ENCODE measurements at places on chromosomes 16 and 17.

GRCh38 chr16:2090777-2091546, 43.2 kb downstream of the TSC2 start:
- DNase-seq = no peak

DNA sequence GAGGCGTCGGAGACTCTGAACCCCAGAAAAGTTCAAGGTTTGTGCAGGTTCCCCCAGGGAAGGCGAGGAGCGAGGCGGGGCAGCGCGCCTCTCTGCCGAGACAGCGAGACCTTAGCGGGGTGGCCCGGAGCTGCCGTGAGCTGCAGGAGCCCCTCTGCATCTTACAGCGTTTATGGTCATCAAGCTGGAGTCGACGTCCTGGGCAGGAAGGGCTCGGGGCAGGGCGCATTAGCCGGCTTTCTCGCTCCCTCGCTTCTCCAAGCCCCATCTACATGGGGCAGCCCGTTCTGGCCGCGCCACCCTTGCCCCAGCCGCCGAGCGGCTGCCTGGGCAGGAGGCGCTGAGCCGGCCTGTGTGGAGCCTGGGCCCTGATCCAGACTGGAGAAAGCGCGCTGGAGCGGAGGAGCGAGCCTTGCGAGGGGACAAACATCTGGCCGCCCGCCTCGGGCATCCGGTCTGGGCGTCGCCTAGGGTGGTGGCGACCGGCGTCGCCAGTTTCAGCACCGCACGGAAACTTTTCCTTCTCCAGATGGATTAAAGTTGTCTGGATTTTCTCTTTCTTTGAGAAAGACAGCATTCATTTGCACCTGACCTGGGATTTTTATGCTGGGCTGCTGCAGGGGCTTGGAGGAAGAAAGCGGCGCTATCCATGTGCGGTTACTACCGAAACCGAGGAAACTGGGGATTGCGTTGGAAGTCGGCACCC, 750 bp downstream of the TMEM132E start:
- no peak for DNase-seq

- DNase-seq = no peak
Observed at GRCh38 chr17:81976332-81977210, 858 bp upstream of the ASPSCR1 start.

DNA sequence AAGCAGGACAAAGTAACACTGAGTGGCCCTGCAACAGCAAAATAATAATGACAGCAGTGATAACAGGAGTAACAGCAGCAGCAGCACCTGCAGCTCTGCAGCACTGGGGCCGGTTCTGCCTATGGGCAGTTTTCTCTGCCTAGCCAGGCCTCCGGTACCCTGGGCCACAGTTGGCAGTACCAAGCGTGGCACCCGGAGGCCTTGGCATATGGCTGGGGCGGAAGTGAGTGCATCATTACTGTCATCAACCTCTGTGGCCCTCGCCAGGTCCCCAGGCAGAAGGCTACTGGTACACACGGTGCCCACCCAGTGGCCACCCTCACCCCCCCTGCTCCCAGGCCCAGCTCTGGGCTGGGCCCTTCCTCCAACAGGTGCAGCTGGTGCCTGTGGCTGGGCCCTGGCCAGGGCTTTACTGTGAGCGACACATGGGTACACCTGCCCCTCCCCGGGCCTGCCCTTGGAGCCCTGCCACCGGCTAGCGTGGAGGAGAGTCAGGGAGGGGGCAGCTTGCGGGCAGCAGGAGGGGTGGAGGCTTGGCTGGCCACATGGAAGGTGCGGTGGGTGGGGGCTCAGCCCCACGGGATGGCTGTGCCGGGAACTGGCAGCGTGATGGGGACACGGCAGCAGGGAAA, 3.0 kb downstream of the KCNJ12 start:
- no peak for DNase-seq

GRCh38 chr17:80382446-80382845, 32.5 kb upstream of the ENDOV start:
- no peak for DNase-seq

GRCh38 chr17:68085771-68086381, 50.3 kb downstream of the KPNA2 start:
- DNase-seq = no peak

DNA sequence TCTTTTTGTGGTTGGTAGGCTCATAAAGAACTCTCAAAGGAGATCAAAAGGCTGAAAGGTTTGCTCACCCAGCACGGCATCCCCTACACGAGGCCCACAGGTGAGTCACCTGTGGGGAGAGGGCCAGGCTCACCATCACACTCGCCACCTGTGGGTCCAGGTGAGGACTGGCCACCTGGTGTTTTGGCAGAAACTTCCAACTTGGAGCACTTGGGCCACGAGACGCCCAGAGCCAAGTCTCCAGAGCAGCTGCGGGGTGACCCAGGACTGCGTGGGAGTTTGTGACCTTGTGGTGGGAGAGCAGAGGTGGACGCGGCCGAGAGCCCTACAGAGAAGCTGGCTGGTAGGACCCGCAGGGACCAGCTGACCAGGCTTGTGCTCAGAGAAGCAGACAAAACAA, 11.1 kb downstream of the GNPTG start:
- no peak for DNase-seq

DNA sequence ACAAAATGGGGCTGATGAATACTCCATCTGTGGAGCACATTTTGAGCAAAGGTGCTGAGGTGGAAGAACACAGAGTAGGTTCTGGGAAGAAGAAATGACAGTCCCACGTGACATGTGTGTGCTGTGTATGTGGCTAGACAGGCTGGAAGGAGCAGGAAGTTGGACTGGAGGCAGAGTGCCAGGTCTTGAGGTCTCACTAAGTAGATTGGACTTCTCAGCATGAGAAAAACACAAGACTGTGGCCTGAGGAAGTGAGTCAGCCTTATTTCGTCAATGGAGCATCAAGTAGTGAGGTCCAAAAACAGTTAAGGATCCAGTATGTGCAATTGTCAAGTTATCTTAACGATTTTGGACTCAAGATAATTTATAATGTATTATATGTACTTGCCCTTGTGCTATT, 736.5 kb downstream of the KCNJ2 start:
- DNase-seq = no peak

GRCh38 chr17:66190738-66191592, 968 bp downstream of the CEP112 start:
- no peak for DNase-seq

DNA sequence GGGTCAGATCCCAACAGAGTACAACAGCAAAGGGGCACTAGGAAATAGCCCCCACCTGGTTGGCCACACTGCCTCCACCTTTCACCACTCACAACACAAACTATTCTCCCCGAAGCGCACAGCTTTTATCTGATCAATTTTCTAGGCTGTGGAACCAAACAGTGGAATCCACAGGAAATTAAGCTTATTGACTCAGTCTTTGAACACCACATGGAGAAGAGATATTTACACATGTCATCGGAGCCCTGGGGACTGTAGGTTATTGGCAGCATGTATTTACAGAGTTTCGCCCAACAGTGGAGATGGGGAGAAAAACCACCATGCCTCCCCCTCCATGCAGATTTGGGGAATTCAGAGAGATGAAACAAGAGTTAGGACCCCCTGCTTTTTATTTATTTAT, 154.8 kb downstream of the XYLT1 start:
- no peak for DNase-seq

DNA sequence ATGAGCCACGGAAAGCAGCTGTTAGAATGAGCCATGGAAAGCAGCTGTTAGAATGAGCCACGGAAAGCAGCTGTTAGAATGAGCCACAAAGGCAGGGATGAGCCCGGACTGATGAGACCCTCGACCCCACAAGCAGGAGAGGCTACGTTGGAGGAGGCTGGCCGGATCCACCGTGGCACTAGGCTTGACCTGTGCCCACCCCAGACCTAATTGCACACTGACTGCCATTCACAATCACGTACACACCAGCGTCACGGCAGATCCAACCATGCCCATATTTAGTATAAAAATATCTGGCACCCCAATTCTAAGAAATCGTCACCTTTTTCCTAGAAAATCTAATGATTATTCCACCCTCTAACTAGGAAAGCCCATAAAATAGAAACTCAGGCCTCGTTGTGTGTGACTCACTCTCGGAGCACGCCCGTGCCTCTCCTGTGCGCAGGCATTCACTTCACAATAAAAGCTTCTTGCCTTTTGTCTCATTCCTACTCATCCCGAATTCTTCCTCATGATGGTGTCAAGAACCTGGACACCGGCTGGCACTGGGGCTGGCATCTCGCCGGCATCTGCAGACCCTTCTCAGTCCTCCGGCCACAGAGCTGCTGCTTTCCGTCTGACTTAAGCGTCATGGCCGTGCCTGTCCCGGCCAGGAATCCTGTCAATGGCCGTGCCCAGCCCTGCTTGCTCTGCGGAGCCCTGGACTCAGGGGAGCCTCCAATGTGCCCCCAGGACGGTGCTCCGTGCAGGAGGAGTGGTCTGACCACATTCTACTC, 5.5 kb upstream of the SECTM1 start:
- DNase-seq = no peak

DNA sequence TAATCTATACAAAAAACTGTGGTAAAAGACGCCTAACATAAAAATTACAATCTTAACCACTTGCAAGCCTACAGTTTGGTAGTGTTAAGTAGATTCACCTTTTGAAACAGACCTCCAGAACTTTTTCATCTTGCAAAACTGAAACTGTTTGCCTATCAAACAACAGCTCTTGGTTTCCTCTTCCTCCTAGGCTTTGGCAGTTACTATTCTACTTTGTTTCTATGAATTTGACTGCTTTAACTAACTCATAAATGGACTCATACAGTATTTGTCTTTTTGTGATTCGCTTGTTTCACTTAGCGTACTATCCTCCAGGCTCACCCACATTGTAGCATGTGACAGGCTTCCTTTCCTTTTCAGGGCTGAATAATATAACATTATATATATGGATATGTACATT, 97.0 kb downstream of the PRKCA start:
- no peak for DNase-seq

DNA sequence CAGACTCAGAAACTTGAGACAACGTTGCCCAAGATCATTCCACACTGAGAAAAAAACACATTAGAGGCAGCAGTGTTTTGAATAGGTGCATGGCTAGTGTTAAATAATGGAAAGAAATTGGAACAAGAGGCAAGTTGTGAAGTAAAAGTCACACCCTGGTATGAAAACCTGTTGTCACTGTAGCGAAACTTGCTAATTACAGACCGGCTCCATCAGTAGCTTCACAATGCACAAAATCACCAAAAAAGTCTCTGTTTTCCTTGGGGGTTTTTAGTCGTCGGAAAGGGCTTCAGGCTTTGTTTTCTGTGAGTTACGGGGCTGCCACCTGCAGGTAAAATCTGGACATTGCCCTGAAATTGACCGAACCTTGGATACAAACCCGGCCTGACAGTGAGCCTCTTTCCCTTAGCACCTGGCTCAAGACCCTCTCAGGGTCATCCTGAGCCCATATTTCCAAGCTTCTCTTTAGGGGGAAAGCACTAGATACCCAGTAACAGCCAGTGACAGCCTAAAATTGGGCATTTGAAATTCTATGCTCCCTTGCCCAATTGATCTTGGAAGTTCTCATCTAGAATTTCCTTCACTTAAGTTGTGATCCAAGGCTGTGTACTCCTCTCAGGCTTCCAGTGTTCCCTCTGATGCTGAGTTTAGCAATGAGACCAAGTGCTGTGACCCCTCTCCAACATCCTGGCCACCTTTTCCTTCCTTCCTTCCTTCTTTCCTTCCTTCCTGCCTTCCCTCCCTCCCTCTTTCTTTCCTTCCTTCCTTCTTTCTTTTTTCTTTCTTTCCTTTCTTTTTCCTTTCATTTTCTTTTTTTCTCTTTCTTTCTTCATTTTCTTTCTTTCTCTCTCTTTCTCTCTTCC, 7.2 kb upstream of the GRB2 start:
- no peak for DNase-seq

- no peak for DNase-seq
Observed at GRCh38 chr16:57191056-57191571, 5.0 kb downstream of the RSPRY1 start.

- DNase-seq = no peak
Observed at GRCh38 chr17:58329810-58330537, 1.4 kb upstream of the TSPOAP1 start.

DNA sequence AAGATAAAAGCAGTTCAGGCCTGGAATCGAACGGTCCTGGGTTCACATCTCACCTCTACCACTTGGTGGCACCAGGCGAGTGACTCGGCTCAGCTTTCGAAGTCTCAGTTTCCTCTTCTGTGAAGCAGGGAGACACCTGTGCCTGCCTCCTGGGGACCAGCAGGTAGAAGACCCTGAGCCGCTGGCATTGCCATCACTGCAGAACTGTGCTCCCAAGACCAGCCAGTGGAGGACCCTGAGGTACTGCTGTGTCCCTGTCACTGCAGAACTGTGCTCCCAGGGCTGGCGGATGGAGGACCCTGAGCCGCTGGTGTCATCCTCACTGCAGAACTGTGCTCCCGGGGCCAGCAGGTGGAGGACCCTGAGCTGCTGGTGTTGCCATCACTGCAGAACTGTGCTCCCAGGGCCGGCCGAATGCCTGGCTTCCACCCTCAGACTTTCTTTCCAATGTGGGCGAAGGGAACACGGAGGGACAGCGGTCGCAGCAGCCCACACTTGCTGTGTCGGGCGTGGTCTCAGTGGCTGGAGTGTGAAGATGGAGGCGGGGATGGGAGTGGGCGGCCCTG, 8.7 kb upstream of the SLC7A5 start:
- DNase-seq = no peak

- DNase-seq = no peak
Observed at GRCh38 chr17:17072546-17072945, 30.3 kb downstream of the MPRIP start.

DNA sequence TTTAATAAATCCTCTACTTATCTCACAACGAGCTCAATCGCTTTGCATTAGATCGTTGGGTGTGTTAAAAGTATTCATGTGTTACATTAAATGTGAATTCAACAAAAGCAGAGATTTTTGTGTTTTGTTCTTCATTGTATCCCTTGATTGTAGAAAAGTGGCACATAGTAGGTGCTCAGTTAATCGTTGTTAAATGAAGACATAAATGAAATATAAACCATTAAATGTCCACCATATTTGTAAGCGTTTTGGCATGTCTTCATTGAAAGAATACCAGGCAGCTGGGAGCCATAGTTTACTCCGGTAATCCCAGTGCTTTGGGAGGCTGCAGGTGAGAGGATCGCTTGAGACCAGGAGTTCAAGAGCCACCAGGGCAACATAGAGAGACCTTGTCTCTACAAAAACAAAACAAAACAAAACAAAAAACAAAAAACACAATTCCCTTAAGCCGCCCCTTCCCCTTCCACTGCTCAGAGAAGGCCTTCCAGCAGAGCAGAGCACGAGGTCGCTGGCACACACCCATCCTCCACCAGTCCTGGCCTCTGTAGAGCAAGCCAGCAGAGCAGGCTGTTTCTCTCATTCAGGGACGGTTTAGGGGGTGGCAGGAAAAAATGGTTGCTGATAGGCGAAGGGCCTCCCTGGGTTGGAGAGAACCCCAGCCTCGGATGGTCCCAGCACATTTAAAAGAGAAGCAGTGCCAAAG, 673 bp upstream of the CHD9 start:
- no peak for DNase-seq

DNA sequence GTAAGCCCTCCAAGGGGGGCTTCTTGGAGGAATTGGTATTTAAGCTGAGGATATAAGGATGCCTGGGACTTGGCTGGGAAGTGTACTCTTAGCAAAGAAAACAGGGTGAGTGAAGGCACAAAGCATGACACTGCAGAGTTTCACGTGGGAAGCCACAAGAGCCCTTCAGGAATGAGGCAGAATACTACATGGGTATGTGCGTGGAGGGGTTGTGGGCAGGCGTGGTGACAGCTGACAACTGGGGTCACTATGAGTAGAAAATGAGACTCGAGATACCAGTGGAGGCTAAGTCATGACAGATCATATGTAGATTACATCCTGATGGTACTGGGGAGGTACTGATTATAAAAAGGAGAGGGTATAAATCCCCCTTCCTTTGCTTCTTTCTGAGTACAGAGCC, 78.1 kb upstream of the XYLT1 start:
- no peak for DNase-seq

All from SK-N-MC (cell line).